ENCODE measurements at places on chromosomes 4 and X.

DNA sequence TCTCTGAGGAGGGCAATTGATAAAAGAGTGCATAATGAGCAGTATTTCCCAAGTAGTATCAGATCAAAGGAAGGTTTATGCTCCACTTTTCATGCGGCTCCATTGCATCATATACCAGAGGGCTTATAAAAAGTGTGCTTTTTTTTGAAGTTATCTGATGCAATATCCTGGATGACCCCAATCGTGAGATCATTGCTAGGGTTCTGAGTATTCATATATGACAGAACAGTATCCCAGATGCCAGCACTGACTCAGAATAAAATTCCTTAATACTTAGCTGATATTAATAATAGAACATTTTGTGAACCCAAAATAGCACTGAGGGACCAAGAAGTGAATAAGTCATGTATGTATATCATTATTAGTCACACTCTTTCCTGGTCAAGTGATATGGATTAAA, 945.5 kb upstream of the AGA start:
- DNase-seq = no peak

- no peak for DNase-seq
Observed at GRCh38 chr4:139584784-139585183, 28.8 kb upstream of the SETD7 start.

DNA sequence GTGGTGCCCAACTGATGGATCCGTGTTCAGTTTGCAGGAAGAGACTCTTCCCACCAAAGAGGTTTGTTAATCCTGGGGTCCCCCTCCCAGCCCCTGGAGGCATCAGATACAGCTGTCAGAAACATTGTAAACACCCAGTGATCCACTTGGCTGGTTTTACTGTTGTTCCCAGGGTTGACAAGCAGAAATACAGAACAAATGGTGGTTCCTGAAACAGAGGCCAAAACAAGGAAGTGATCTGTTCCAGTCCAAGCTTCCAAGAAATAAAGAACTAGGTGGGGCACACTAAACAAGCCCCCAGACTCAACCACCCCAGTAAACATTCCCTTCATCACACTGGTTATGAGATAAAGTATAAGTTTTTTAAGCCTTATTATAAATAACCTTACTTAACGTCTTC, 1.4 kb downstream of the TMLHE start:
- DNase-seq = peak; percentile 5

DNA sequence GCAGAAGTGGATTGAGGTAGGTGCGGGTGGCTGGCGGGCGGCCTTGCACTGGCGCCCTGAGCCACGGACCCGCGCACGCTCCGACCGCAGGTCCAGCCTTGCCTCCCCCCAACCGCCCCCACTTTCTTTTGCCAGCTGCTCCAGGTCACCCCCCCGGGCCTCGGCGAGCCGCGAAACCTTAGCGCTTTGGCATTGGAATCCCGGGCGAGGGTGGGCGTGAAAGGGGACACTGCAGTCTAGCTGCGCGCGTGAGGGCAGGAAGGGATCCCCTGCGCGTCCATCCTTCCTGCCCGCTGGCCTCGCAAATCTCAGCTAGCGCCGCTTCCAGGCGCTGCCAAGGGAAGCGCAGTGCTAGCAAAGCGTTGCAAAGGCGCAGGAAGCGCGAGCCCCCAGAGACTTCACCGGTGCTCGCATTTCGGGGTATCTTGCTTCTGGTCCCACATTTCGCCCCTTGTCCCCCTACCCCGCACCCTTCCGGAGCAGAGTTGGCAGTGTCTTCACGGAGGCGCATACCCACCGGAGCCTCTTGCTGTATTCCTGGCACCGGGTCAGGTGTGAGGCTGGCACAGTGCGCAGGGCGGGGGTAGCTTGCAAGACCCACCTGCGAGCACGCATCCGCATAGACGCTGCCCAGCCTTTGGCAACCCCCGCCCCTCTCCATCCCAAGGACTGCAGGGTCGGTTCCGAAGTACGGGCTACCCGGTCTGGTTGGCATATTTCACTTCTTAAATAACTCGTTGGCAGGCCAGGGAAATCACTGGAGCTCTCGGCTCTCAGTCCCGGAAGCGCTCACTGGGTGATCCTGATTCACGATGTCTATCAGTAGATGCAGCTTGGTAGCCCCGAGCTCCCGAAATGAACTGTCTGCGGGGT, 104.4 kb downstream of the UCHL1 start:
- no peak for DNase-seq

- peak; percentile 31 for DNase-seq
Observed at GRCh38 chr4:78297116-78297800, 240.1 kb downstream of the FRAS1 start.

DNA sequence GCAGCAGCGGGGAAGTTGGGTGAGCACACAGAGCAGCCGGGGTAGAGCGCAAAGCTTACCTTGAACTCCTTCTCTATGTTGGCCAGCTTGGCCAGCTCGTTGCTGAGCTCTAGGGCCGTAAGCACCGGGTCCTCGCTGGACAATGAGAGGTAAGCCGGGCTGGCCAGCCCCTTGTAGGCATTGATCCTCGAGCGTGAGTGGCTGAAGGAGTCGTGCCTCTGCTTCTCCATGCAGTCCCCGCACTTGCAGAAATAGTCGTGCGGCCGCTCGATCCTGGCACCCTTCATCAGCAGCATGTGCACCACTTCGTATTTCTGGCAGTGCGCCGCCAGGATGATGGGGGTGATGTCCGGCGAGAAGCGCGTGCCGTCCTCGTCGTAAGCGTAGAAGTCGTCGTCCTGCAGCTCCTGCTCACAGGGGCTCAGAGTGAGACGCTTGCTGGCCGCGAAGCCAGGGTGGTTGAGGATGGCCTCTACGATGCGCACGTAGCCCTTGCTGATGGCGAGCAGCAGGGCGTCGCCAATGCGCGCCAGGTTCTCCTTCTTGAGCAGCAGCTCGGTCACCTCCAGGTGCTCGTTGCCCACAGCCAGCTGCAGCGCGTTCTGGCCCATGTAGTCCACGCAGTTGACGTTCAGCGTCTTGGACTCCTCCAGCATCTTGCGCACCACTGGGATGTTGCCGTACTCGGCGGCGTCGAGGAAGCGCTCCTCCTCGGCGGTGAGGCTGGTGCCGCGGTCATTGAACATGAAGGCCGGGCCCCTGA, 19.5 kb downstream of the TRPC3 start:
- DNase-seq = no peak

- no peak for DNase-seq
Observed at GRCh38 chr4:55330241-55330640, 15.8 kb upstream of the SRD5A3 start.

DNA sequence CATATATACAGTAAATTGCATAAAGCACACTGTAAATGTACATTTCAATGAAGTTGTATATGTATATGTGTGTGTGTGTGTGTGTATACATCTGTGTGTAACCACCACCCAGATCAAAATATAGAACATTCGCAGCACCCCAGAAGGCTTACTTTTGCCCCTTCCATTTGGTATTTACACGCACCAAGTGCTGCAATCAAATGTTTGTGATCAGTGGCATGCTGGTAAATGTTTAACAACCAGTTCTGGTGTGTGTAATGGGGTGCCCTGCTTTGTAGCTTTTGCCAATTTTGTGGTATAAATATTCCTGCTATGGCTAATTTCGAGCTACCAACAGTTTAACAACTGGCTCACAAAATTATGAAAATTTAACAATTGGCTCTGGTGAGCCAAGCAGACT, 101.3 kb downstream of the RTL5 start:
- DNase-seq = no peak

- DNase-seq = no peak
Observed at GRCh38 chr4:102580463-102580842, 79.3 kb downstream of the NFKB1 start.

DNA sequence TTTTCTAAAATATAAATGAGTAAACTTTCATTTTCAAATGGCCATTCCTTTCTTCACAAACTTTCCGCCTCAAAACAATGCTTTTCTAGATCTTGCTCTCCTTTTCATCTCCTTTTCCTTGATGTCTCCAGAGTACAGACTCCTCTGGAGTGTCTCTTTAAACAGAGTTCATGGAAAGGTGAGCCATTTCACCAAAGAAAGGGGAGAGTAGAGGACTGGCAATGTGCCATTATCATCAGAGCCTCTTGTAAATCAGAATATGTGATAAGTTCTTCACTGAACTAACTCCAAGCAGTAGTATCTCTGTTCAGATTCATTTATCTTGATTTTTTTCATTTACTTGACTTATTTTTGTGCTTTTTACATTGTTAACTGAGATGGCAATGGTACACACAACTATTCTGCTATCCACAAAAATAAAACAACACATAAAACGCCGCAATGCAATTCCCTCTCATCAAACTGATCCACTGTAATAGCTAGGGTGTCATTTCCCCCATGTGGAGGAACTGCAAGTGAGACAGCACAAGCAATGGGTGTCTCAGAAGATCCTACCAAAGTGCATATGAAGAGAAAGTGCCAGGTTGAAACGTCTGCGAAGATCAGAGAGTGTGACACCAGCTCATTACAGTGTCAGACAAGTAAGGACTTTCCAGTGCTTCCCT, 125.4 kb downstream of the RASL11B start:
- no peak for DNase-seq

- DNase-seq = no peak
Observed at GRCh38 chr4:114727461-114727860, 128.9 kb downstream of the UGT8 start.

GRCh38 chr4:111879539-111879938, 265.7 kb upstream of the FAM241A start:
- DNase-seq = no peak

- DNase-seq = no peak
Observed at GRCh38 chrX:39222346-39223113, 421.3 kb downstream of the MID1IP1 start.

DNA sequence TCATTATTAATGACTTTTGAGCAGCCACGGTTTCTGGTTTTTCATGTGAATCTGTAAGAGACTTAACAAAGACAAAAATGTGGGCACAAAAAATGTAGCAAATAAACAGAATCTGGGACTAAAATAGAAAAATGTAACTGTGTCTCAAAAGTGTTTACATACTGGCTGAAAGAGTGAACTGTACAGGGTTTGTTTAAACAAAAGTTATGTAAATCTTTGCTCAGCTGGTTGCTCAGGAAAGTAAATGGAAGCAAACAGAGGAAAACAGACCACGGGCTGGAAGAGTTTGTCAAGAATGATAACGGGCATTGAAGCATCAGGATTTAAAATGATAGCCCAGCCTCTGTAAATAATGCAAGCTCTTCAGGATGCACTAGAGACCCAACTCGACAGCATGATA, 921.8 kb upstream of the FTHL17 start:
- DNase-seq = peak; percentile 12

DNA sequence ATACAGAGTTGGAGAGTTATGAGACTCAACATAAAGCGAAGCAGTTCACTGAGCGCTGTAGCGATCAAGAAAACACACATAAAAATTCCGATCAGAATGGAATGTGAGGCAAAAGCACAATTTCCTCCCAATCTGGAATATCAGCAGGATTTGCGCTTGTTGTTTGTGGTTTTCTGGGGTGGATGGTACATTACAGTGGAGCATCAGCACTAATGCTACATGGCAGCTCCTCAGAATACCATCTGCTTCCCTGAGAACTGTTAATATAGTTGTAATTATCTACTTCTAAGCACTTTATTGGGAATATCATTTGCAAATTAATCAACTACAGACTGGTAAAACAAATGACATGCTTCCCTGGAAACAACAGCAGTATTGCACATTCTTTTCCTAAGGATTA, 324.1 kb upstream of the PPARGC1A start:
- no peak for DNase-seq

DNA sequence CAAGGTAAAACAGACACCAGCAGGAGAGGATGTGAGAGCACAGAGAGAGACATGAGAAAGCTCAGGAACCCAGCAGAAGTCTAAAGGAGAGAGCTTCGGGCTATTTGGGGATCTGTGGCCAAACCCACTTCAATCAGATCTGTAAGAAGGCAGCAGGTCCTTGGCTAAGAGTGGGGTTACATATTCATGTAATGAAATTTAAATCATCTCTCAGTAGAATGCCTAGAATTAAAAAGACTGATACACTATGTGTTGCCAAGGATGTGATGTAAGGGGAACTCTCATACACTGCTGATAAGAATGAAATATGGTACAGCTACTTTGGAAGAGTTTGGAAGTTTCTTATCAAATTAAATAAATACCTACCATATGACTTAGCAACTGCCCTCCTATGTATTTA, 35.8 kb downstream of the PDE5A start:
- no peak for DNase-seq

DNA sequence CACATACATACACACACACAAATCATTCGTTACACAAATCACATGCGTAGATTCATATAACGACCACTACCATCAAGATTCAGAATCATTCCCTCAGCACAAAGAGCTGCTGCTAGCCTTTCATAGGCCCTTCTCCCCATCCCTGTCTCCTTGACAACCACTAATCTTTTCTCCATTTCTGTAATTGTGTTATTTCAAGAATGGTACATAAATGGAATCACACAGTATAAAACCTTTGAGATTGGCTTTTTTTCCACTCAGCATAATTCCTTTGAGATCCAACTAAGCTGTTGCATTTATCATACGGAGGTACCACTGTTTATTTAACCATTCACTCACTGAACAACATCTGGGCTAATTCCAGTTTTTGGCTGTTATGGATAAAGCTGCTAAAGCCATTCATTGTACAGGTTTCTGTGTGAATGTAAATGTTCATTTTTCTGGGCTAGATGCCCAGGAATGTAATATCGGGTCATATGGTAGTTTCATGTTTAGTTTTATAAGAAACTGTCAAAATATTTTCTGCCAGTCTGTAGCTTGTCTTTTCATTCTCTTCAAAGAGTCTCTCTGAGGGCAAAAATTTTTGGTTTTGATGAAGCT, 64.1 kb downstream of the USP11 start:
- no peak for DNase-seq

GRCh38 chrX:124086411-124086810, 124.9 kb downstream of the STAG2 start:
- DNase-seq = no peak

- DNase-seq = no peak
Observed at GRCh38 chrX:114267142-114267541, 316.7 kb upstream of the HTR2C start.

DNA sequence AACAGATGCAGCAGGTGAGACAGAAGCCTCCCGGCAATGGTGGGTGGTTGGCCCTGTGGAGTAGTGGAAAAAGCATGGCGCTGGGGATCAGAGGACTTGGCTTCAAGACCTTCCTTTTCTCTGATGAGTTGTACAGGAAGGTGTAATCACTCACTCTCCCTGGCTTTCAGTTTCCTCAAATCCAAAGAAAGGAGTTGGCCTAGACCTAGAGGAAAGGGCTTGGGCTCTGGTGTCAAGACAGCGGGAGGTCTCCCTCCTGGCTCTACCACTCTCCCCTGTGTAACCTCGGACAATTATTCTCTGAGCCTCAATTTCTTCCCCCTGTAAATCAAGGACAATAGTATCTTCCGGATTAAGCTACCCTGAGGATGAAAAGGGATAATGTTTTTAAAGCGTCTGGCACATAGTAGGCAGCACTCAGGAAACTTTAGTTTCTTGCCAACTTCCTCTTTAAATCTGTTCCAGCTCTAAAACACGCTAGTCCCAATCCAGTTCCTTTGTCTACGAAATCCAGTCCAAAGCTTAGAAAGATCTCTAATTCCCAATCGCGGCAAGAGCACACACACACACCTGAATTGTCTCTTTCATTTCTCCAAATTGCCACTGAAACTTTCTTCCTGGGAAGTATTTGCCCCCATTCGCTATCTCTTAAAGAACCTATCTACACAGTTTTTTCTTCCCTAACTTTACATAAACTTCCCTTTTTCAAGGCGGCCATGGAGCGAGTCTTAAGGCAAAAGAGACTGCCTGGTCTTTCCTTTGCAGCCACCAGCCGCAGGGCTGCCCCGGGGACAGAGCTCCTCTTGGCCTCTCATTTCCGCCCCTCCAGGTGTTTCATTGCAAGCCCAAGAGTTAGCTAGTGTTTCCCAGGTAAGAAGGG, 29.9 kb upstream of the GPC4 start:
- DNase-seq = peak; percentile 22

GRCh38 chrX:133306316-133306715, 88.2 kb upstream of the TFDP3 start:
- no peak for DNase-seq

All from NCI-H526 (cell line).